Brain microvascular endothelial cell (primary cell): ENCODE measurements at places on chromosomes 4 and X.

DNA sequence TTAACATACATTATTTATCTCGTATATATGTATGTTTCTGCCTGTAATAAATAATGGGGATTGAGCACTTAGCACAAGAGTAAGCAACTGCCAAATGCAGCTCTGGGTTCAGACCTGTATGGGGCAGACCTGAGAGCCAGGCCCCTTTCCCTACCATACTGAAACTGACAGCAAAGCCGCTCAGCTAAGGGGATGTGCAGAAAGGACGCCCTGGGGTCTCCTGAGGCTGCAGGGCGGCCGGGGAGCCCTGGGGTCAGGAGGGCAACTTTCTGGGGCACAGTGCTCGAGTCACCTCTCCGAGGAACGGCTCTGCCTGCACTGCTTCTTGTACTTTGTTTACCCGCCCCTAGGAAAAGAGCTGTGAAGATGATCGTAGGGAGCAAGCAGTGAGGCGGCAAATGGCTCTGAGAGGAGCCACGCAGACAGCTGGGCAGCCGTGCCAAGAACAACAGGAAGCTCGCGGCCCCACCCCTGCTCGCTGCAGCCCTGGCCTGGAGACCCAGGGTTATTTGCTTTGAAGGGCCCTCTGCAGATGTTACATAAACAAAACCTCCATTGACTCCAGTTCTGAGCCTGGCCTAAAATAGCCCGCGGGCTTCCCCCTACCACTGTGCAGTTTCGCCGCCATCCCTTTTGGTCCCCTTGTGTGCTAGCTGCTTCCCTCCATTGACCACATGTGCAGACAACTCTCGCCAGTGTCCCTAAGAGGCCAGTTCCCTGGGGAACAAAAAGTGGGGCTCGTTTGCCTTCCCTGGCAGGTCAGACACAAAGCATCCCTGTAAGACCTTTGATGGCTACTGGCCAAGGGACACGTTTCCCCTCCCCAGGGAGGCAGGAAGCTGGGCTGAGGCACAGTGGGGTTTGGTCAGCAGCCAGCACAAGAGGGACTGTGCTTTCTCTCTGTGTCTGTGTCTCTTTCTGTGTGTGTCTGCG lies 111.3 kb upstream of the LNX1 start:
- DNase-seq: peak; percentile 77

DNA sequence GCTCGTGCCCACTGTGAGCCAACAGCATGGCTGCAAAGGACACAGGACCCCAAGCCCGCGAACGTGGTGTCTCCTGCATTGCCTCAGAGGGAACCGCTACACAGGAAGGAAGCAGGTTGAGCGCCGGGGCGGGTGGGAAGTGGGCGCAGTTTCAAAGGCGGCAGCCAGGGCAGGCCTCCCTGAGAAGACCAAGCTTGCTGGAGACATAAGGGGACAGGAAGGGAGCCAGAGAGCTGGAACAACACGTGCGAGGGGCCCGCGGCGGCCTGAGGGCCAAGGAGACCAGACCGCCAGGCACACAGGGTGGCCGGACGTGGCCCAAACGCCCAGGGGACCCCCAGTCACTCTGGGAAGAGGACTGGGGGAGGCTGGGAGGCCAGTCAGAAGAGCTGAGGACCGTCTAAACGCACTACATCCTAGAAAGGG lies 32.0 kb downstream of the CTBP1 start:
- DNase-seq: no peak

- DNase-seq: no peak
These were observed 11.3 kb upstream of the RAB40A start for GRCh38 chrX:103530545-103530944.

DNA sequence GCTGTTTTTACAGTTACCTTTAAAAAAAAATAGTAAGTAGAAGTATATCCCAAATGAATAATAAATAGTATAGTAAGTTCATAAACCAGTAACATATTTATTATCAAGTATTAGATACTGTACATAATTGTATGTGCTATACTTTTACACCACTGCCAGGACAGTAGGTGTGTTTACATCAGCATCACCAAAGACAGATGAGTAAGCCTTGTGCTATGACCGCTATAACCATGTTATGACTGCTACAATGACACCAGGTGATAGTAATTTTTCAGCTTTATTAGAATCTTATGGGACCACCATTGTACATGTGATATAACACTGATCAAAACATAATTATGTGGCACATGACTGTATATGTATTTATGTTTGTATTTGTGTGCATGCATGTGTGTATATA lies 27.3 kb downstream of the PABPC4L start:
- no peak for DNase-seq

DNA sequence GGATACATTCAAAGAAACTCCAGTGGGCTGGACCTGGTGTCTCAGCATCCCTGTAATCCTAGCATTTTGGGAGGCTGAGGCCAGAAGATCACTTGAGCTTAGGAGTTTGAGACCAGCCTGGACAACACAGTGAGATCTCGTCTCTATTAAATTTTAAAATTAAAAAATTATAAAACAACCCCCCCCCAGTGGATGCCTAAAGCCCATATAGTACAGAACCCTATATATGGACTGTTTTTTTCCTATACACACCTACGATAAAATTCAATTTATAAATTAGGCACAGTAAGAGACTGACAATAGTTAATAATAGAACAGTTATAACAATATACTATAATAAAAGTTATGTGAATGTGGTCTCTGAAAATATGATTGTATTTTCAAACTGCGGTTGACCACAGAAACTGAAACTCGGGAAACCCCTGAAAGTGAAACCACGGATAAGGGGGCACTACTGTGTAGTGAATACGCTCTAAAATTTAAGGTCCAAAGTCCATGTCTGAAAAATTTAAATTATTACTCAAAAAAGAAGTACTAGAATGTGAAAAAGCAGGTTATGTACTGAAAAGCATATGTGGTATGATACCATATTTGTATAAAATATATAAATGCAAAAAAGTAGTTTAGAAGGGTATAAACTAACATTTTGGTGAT lies 2.0 kb downstream of the SMIM14 start:
- peak; percentile 35 for DNase-seq

DNA sequence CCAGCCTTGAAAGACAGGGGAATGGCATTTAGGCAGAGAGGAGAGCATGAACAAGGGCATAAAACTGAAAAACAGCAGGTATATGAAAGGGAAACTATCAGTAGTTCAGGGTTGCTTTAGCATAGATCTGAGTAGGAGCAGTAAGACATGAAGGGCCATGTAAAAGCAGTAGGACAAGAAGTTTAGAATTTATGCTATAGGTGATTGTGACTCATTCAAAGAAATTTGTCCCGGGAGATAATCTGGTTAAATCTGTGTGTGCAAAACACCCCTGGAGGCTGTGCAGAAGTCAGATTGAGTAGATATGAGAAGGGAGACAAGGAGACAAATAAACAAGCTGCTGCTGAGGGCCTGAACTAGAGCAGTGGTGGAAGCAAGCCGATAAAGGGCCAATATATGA lies 109.1 kb upstream of the BMP3 start:
- no peak for DNase-seq

GRCh38 chrX:10237241-10237640 lies 80.5 kb downstream of the CLCN4 start:
- no peak for DNase-seq
